ENCODE measurements at places on chromosomes 4 and X. TPM values are rescaled to one million over a fixed set of nuclear protein-coding genes. Genes with fewer than 3 reads are reported as not detected.

Gene PACRGL
- total RNA-seq = 15.8 TPM

Gene TLR7
- 0.04 TPM for total RNA-seq

Gene WAS
- 0.17 TPM for total RNA-seq

Gene TEX13B
- total RNA-seq = not detected

Gene DNAAF6
- total RNA-seq = not detected

Gene PHOX2B
- not detected for total RNA-seq

Gene STK32B
- total RNA-seq = 22.9 TPM
